Myocyte (in vitro differentiated cells): ENCODE measurements at places on chromosomes 11 and 22. TPM values are rescaled to one million over a fixed set of nuclear protein-coding genes. Genes with fewer than 3 reads are reported as not detected.

- DNase-seq = peak; percentile 87
These were observed 416 bp upstream of the GAB2 start for GRCh38 chr11:78417888-78418583.

TECTA gene
- total RNA-seq = 0.70 and 1.2 TPM in 2 replicates

- no peak for DNase-seq
These were observed 662.8 kb downstream of the BRD1 start for GRCh38 chr22:49164773-49165320.

- no peak for DNase-seq
These were observed 16.7 kb upstream of the CRY2 start for GRCh38 chr11:45830596-45830995.

DNA sequence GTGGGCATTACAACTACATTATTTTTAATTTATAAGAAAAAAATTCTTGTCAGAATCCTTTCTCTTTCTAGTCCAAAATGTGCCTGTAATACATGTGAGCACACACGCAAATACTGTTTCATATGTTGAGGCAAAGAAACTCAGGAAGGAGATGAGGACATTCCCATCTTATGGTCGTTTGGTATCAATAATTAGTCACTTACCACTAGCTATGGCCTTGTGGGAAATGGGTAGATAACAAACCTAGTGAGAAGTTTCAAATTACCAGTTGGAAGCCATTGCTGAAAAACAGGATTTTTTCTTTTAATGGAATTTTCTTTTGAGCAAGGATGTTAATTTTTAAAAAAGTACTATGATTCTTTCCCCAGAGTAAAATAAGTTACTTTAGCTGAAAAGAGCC is 25.7 kb downstream of the AMOTL1 start:
- DNase-seq = no peak

DNA sequence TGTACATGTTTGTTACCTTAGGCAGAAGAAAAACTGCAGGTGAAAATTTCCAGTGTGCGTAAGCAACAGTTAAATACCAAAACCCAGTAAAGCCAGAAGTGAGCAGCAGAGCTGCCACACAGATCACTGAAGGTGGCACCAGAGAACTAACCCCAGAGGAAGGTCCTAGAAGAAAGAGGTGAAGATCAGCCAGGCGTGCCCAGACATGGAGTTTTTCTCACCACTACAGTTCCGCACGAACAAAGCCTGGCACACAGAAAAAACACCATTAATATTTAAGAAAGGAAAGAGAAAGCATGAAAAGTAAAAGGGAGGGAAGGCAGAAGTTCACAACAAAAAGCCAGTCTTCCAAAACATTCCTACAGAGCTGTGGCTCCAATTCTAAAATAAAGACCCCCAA is 60.7 kb downstream of the STK33 start:
- no peak for DNase-seq

WNT11 gene
- total RNA-seq = 0.24 TPM in 1 of 2 replicates, not detected in the other

GRCh38 chr11:93543292-93543977 is at the start of gene SMCO4:
TSS of gene SMCO4 (minus strand) at chr11:93543391. CDS start at chr11:93479189, 64,202 bp downstream.
- peak; percentile 79 for DNase-seq

SAA1 gene
- 0.32 TPM in 1 of 2 replicates, not detected in the other for total RNA-seq

DNA sequence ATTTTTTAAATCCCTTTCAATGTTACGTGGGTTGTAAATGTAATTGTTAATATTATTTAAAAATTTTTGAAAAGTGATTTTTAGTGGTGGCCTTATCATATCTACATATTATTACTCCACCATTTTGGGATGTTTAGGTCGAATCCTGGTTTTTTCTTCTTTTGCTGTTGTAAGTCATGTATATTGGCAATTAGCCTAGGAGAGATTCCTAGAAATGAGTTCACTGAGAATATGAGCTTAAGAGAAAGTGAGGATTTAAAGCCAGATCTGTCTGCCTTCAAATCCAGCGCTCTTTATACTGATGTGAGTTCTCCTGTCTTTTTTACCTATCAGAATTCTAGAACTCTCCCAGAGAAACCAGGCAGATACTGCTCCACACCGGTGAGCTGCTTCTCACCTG is 56.1 kb downstream of the PTPRJ start:
- DNase-seq = no peak

MYBPC3 gene
- not detected in 2 replicates for total RNA-seq

KCNE3 gene
- 0.52 and 0.70 TPM in 2 replicates for total RNA-seq

- DNase-seq = peak; percentile 13
These were observed 15.5 kb downstream of the OR51B6 start for GRCh38 chr11:5366856-5367255.
